ENCODE measurements at places on chromosomes 11 and 22. TPM values are rescaled to one million over a fixed set of nuclear protein-coding genes. Genes with fewer than 3 reads are reported as not detected.

Gene ZFP91
- 69.7 TPM for total RNA-seq

Gene RAG2
- total RNA-seq, result not detected

Gene CBLIF
- not detected for total RNA-seq

Gene SCO2
- total RNA-seq, result 11.6 TPM

Gene PACSIN3
- 0.64 TPM for total RNA-seq

Gene ANKRD49
- total RNA-seq, result 23.9 TPM

Gene CCDC157
- 4.9 TPM for total RNA-seq

Gene MRGPRX4
- not detected for total RNA-seq

Gene SHISAL1
- not detected for total RNA-seq

Gene C11orf91
- not detected for total RNA-seq

Measured in activated CD8-positive, alpha-beta memory T cell treated with anti-CD3 and anti-CD28 coated beads, Interleukin-2, amount 10 ng/mL, durations not matched to agents 7 days and 5 days (primary cell).